ENCODE measurements at places on chromosomes 7 and 10. TPM values are rescaled to one million over a fixed set of nuclear protein-coding genes. Genes with fewer than 3 reads are reported as not detected.

CCDC136 gene
- 0.99 TPM for total RNA-seq

CALD1 gene
- total RNA-seq = 72.6 TPM

MKX gene
- 1.6 TPM for total RNA-seq

OPN1SW gene
- total RNA-seq = not detected

C10orf67 gene
- total RNA-seq = 0.52 TPM

- DNase-seq = no peak
- H3K27me3 ChIP-seq = no peaks in the 10 kb centered on the region
- no peak overlapping the region for H3K27ac ChIP-seq
- H3K4me1 ChIP-seq = no peaks in the 10 kb centered on the region
- H3K4me3 ChIP-seq = no peak overlapping the region
These were observed 115.8 kb downstream of the TMEM130 start for GRCh38 chr7:98753989-98754479.

DNA sequence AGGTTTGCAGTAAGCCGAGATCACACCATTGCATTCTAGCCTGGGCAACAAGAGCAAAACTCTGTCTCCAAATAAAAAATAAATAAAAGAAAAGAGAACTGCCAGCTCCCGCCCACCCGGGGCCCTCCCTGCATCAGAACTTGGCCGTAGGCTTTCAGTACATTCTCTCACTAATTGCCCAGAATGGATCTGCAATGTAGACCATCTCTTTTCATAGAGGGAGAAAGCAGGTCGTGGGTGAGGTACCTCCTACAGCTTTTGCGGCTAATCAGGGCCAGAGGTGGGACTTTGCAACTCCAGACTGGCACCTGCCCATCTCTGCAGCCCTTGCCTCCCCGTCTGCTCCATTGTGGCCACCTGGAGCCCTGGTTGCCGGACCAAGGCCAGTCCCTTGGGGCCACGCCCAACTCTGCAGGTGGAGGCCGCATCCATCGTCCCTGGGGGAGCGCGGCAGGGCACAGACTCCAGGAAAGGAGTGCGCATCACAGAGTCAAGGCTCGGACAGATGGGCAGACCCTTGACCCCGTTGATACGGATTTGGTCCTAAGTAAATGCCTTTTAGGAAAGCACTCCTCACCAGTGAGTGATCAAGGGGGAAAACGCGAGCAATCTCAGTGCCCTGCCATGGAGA is 179.1 kb upstream of the SH2B2 start:
- H3K4me1 ChIP-seq = no peaks in the 10 kb centered on the region
- DNase-seq = no peak
- no peaks in the 10 kb centered on the region for H3K27me3 ChIP-seq
- H3K27ac ChIP-seq = no peak overlapping the region

DNA sequence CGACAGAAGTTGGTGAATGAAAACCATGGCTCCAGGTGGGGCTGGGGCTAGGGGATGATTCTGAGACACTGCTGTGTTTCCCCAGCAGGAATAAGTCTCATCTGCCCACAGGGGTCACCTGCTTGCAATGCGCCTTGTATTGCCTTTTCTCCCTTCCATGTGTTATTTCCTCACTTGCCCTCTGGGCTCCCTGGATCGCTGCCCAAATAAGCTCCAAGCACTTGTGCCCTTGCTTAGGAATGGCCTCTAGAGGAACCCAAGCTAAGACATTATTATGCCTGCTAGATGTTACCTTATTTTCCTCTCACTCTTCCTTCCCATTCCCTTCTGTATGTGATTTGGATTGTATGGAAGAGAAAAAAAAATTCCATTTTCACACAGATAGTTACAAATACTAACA is 24.8 kb upstream of the PLPP4 start:
- no peaks in the 10 kb centered on the region for H3K36me3 ChIP-seq
- no peaks in the 10 kb centered on the region for H3K27me3 ChIP-seq
- no peak overlapping the region for H3K27ac ChIP-seq
- no peak overlapping the region for H3K4me3 ChIP-seq
- no peak for DNase-seq

- no peaks in the 10 kb centered on the region for H3K4me1 ChIP-seq
- no peak overlapping the region for H3K4me3 ChIP-seq
- no peaks in the 10 kb centered on the region for H3K36me3 ChIP-seq
- DNase-seq = no peak
- H3K27me3 ChIP-seq = no peaks in the 10 kb centered on the region
These were observed 76.1 kb downstream of the PDSS1 start for GRCh38 chr10:26773633-26774032.

DNA sequence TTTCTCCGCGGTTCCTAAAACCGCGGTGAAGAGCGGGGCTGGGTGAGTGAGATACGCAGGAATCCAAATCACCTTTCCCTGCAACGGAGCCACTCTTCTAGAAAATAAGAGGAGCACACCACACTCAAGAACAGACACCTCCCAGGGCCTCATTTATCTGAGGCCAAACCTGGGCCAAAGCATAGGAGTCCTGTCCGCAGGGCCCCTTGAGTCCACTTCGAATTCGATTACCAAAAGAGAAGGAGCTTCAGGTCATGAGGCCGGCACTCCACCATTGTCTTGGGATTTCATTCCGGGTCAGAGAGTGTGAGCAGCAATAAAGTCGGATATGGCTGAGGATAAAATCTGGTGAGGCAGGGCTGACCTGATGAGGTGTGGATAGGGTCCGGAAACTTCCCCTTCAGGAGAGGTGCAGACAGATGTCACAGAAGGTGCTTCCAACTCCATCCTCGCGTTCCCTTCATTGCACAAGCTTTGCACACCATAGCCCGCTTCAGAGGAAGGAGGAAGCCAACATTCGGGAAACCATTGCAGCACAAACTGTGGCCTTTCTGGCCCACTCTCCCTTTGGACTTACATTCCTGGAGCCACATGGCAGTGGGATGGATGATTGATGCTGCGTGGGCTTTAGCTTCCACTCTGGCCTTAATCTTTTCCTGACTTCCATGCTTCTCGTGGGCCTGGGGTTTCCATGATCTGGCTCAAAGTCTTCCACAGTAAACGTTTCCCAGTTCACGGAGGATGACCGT is 27.2 kb upstream of the ZNF273 start:
- H3K27ac ChIP-seq = no peak overlapping the region
- H3K36me3 ChIP-seq = no peaks in the 10 kb centered on the region
- DNase-seq = no peak
- H3K4me1 ChIP-seq = peaks cover 7% of the 10 kb centered on the region

DNA sequence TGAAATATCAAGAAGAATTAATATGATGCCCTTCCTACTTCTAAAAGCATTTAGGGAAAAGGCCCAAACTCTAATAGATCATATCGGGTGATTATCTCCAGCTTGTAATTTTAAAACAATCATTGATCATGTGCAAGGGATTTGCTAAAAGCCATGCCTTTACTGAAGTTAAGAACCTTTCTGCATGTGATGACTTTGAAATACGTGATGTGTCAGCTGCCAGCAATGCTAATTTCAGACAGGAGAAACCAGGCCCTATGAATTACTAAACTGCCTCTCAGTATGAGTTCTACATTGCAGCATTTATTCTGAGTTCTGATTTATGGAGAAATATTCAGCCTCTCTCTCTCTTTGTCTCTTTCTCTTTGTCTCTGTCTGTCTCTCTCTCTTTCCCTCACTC is 203.6 kb upstream of the AKR1E2 start:
- H3K4me1 ChIP-seq = no peaks in the 10 kb centered on the region
- no peak overlapping the region for H3K4me3 ChIP-seq
- no peaks in the 10 kb centered on the region for H3K27me3 ChIP-seq
- no peaks in the 10 kb centered on the region for H3K36me3 ChIP-seq
- no peak overlapping the region for H3K27ac ChIP-seq
- DNase-seq = no peak

DNA sequence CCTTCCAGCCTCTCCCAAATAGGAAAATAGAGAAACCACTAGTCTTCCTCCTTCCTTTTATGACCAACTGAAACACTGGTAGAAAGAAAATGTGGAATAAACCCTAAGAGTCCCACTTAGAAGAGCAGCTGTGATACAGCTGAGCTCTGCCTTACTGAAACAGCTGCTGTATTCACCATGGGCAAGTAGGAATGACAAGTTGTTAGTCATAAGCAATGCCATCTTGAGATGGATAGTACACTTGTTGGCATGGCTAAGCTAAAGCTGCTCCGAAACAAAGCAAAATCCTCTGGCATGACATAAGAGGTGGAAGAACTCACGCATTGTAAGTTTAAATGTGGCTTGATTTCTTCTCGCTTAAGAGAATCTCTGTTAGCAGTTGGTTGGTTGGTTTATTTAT is 48.3 kb upstream of the TMEM236 start:
- peaks cover 3% of the 10 kb centered on the region for H3K36me3 ChIP-seq
- H3K4me1 ChIP-seq = no peaks in the 10 kb centered on the region
- H3K27ac ChIP-seq = no peak overlapping the region
- H3K4me3 ChIP-seq = no peak overlapping the region

GRCh38 chr10:45553155-45553554 is 119.4 kb downstream of the ZFAND4 start:
- H3K27me3 ChIP-seq = no peaks in the 10 kb centered on the region
- peaks cover 22% of the 10 kb centered on the region for H3K4me1 ChIP-seq
- no peak for DNase-seq

- H3K4me1 ChIP-seq = no peaks in the 10 kb centered on the region
- no peaks in the 10 kb centered on the region for H3K27me3 ChIP-seq
- no peak overlapping the region for H3K4me3 ChIP-seq
- no peak overlapping the region for H3K27ac ChIP-seq
- DNase-seq = no peak
These were observed 57.5 kb downstream of the COL17A1 start for GRCh38 chr10:104028146-104028545.

DNA sequence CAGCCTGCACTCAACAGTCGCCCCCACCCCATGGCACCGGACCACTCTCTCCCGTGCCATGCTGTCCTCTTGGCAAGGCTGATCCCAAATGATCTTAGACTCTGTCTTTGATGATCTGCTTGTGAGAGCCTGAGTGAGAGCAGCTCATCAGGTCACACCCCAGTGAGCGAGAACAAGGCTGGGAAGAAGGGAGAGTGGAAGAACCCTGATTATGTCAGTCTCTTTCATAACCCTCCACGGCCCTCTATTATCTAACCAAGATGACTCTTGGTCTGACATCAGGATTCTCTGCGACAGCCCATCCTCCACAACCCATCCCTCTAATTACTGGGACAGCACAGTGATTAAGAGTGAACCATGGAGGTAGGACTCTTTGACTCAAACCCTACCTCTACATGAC is 53.1 kb upstream of the C7orf33 start:
- no peaks in the 10 kb centered on the region for H3K36me3 ChIP-seq
- no peak for DNase-seq
- no peak overlapping the region for H3K27ac ChIP-seq
- no peak overlapping the region for H3K4me3 ChIP-seq

DNA sequence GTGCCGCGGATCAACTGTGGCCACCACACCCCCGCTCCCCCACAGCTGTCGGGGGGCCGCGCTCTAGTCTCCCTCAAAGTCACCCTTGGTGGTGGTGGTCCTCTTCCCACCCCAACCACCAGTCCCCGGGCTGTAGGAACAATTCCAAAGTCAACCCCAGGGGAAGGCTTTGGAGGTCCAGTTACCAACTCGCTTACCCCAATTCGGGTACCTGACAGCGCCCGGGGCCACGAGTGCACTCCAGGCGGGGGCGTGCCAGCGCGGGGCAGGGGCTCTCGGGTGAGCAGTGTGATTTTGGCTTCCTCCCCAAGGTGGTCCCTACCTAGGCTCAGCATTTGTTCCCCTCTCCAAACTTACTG is 584 bp upstream of the ZMIZ1 start:
- no peaks in the 10 kb centered on the region for H3K36me3 ChIP-seq
- H3K27ac ChIP-seq = peak overlapping the region; percentile 97
- no peak for DNase-seq
- peaks cover 55% of the 10 kb centered on the region for H3K4me1 ChIP-seq

DNA sequence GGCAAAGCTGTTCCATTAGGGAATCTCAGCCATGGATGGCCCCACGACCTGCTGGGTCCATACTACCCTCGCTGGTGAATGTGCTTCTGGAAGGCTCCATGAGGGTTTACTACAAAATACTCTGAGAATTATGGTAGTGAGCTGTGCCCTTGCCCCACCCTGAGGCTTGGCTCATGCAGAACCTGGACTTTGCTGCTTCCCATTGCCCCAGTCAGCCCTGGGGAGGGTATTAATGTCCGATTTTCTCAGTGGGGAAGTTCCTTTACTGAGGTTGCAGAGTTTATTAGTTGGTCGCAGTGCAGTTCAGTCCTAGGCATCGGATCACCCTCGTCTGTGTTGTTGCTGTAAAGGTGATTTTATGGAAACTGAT is 310.1 kb downstream of the WDR37 start:
- H3K4me3 ChIP-seq = no peak overlapping the region
- no peaks in the 10 kb centered on the region for H3K36me3 ChIP-seq
- no peaks in the 10 kb centered on the region for H3K27me3 ChIP-seq
- no peak for DNase-seq
- H3K4me1 ChIP-seq = no peaks in the 10 kb centered on the region
- no peak overlapping the region for H3K27ac ChIP-seq

DNA sequence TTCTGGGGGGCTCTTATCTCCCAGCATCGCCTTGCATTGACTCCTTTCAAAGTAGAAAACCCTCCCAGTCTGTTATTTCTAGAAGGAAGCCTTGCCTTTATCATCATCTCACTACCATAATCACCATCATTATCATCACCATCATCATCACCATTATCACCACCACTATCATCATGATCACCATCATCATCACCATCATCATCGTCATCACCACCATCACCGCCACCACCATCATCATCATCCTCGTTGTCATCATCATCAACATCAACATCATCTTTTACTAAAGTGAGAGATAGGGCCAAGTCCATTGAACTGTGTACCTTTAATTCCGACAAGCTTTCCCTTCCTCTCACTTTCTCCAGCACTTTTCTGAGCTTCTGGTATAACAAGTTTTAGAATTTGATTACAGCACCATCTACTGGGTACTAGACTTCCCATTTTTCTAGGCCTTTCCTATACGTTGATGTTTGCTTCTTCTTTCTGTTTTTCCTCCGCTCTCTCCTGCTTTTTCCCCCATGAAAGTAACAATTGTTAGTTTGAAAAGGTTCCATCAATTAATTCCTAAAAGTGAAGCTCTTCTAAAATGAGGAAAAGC is 226.4 kb downstream of the BUB3 start:
- H3K27ac ChIP-seq = no peak overlapping the region
- H3K36me3 ChIP-seq = no peaks in the 10 kb centered on the region
- peaks cover 16% of the 10 kb centered on the region for H3K4me1 ChIP-seq
- H3K27me3 ChIP-seq = no peaks in the 10 kb centered on the region
- no peak overlapping the region for H3K4me3 ChIP-seq
- no peak for DNase-seq

- no peaks in the 10 kb centered on the region for H3K36me3 ChIP-seq
- no peak overlapping the region for H3K4me3 ChIP-seq
- no peaks in the 10 kb centered on the region for H3K27me3 ChIP-seq
- no peak overlapping the region for H3K27ac ChIP-seq
- DNase-seq = no peak
These were observed 280.0 kb downstream of the CACNA2D1 start for GRCh38 chr7:82163586-82163985.

Measured in body of pancreas (tissue), 4 donors.